ENCODE measurements at places on chromosomes 7 and 10.

DNA sequence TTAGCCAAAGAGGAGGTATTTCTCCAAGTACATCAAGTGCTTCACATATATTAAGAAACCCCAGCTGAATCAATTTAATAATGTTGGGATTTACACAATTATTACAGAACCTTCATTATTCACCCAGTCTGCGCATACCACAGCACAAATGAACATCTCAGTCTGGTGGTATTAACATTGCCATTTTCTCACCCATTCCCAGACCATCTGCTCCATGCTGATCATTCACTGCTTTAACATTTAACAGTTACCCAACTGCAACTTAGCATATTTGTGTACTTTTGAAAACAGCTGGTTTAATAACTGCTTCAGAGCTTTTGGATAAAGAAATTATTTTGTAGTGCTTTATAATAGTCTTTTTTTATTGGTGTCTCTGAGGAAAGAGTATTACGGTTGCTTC, 1072.1 kb downstream of the NXPH1 start:
- no peak for DNase-seq

DNA sequence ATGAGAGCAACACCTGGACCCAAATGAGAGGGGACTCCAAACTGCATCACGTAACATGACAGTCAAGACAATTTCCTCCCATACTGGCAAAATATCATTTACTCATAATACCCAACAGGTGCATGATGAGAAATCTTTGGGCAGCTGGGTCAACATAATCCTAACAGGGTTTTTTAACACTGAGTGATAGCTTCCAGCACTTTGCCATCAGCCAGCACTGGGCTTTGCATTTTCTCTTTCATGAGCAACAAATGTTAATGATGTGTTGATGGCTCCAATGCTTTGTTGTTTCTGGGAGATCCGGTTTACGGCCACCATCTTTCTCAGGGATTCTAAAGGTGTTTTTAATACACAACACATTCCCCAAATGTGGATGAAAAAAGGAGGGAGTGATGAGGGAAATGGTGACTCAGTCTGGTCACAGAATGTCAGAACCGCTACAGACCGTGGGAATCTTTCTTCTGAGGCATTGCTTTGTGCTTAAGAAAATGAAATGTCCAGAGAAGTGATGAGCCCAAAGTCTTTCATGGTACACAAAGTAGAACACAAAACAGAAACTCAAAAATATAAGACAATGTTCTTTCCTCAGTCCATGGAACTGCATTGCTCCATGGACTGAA, 705.7 kb upstream of the IGFBP3 start:
- no peak for DNase-seq

- no peak for DNase-seq
Observed at GRCh38 chr7:42549866-42550485, 313.0 kb upstream of the GLI3 start.

DNA sequence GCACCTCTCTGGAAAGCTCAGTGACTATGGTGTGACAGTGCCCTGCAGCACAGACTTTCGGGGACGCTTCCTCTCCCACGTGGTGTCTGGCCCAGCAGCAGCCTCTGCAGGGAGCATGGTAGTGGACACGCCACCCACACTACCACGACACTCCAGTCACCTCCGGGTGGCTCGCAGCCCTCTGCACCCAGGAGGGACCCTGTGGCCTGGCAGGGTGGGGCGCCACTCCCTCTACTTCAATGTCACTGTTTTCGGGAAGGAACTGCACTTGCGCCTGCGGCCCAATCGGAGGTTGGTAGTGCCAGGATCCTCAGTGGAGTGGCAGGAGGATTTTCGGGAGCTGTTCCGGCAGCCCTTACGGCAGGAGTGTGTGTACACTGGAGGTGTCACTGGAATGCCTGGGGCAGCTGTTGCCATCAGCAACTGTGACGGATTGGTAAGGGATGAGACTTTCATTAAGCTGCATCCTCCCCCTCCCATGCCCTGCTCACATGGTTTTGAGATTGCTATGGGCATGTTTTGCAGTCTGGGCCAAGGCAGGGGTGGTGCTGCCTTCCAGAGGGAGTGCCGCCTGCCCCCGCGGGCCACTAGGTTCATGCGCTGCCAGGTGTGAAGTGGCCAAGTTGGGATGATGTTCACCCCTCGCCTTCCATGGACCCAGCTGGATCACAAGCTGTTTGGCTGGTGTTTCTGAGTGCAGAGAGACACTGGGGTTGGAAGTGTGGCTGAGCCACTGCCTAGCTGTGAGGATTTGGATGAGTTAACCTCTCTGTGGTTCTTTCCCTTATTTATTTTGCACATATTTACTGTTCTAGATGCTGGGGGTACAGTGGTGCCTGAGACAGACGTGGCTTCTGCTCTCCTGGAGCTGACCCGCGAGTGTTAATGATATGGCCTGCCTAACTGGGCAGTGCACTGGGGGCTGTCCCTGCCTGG, 2.5 kb downstream of the ADAMTS14 start:
- no peak for DNase-seq

- no peak for DNase-seq
Observed at GRCh38 chr10:114925587-114926586, 12.1 kb upstream of the TRUB1 start.

- no peak for DNase-seq
Observed at GRCh38 chr7:13420726-13421125, 568.7 kb downstream of the ETV1 start.

- no peak for DNase-seq
Observed at GRCh38 chr10:66637273-66638036, 288.4 kb upstream of the LRRTM3 start.

GRCh38 chr10:76463111-76463510, 1031.7 kb downstream of the LRMDA start:
- no peak for DNase-seq

GRCh38 chr7:23712368-23713284, 2.6 kb downstream of the STK31 start:
- no peak for DNase-seq

DNA sequence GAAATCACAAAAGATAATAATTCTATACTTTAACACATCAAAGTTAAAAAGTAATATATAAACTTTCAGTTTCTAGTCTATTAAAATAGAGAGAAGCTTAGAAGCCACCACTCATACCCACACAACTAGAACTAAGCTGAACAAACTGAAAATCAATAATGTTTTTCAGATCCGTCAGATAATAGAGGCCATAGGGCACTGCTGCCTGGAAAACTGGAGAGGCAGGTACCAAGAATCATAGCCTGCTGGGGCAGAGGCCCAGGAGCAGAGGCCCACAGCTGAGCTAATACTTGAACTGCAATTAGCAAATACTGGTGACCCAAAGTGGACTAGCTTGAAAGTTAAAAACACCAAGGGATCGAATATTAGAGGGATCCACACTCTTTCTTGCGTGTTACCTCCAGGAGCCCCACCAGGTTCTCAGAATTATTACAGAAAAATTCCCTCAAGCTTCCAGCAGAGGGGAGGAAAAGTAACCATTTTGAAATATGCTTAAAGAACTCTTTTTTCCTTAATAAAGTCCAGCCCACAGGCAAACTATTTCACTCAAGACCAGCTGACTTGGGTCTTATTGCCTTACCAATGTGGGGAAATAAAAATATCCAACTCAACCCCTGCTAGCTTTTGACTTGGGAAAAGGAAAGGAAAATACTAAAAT, 774.1 kb upstream of the IGFBP3 start:
- no peak for DNase-seq

DNA sequence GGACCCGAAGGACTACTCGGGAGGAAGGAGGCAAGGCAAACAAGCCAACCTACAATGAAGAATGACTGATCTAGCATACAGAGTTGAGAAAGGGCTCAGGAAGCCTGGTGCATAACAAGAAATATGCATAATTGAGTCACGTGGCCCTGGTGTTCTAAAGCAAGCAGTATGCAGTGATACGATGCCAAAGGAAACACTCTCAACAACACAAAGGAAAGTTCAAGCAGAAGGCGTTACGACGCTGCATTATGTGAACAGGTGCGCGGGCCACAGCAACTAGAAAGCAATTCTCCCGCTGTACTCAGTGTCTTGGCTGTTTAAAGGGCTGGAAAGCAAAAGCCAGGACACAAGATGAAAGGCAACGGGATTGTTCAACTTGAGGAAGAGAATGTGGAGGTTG, 100.8 kb downstream of the PRTFDC1 start:
- no peak for DNase-seq

DNA sequence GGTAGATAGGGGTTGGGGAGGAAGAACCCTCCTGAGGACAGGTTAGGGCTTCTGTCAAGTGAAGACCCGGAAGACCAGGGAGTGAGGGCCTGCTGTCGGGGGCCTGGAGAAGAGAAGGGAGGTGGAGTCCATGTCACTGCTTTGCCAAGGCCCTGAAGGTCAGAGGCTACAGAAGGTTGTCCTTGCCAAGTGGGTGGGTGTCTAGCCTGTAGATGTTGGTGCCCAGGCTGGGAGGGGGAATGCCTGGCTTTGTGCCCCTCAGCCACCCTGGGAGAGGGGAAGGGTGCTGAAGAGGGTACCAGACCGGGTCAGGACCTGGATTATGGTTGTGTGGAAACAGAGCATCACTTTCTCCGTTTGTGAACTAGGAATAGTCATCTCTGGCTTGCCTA, 67.2 kb upstream of the AQP1 start:
- DNase-seq, result no peak

DNA sequence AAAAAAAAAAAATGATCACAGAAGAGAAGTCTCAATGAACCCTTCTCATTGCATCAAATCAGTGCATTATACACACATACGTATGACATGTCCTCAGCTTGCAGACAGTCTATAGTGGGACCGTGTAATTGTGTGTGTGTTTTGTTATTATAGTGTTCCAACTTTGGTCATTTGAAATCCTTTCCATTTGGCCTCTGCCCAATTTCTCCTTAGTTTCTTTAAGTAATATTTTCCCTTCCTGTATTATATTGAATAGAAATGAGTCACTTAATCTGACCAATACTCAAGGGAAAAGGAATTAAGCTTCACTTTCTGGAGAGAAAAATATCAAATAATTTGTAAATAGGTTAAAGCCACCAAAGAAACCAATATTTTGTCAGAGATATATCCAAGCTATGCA, 415.5 kb upstream of the SORCS1 start:
- no peak for DNase-seq

DNA sequence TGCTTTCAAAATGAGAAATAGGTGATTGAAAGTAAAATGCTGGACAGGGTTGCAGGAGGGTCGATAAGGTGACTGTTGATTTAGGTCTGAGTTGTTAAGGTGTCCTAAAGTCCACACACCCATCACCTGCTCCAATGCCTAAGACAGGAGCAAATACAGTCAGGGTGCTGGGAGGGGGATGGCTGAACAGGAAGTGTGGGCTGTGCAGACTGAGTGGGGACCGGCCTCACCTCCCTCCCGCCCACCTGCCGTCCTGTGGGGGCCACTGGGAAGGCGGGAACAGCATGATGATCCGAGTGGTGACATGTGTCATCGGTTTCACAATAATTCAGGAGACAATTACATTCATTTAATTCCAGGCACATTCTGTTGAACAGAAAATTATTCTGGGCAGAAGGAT, 260.8 kb downstream of the DNAJB6 start:
- no peak for DNase-seq

All from stimulated activated CD8-positive, alpha-beta memory T cell treated with anti-CD3 and anti-CD28 coated beads, Interleukin-7, amount 100 ng/mL, for 1 hour (primary cell).